Inflammatory macrophage (primary cell): ENCODE measurements at places on chromosomes 2 and 18.

DNA sequence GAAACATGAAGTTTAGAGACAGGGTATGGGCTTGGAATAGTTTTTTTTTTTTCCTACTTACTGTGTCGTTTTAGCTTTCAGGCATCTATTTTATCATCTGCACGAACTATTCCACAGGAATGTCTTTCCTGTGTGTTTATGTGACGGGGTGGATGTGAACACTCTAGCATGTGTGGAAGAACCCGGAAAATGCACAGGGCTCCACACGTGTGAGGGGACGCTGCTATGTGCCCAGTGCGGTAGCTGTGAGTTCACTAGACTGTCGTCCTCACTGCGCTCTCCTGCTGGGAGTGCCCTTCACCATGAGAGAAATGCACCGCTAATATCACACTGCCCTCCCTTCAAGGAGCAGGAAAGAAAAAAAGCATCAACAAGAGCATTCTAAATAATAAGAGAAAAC, 250.8 kb upstream of the PXDN start:
- DNase-seq, result no peak

GRCh38 chr2:218516614-218517013, 51.5 kb downstream of the USP37 start:
- DNase-seq, result peak; percentile 43

GRCh38 chr2:26615336-26615859, 25.8 kb downstream of the CIB4 start:
- no peak for DNase-seq

GRCh38 chr2:55087936-55088335, 37.7 kb upstream of the RTN4 start:
- no peak for DNase-seq

DNA sequence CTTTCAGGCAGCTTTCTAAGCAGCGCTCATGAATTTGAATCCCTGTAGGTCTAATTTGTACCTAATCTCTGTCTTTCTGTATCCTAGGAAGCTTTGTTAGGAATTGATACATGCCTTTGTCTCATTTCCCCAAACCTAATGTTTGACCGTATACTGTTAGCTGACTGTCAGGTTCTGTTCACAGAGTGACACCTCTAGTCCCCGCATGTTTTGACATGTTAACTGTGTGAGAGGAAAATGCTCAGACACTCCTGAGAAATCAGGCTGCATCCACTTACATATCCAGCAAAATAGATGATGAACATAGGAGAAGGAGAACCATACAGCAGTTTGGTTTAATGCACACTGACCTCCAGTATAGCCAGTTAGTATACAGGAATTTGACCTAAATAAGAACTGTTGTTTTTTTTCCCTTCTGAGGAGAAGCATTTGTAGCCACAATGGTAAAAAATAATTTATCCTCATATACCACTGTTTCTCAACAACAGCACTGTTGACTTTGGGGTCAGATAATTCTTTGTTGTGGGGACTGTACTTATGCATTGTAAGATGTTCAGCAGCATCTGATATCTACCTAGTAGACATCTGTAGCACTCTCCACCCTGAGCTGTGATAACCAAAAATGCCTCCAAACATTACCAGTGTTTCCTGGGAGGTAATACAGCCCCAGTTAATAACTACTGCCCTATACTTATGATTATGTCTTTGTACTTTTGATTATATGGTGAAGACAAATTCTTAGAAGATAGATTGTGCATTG, 130.9 kb downstream of the NCOA1 start:
- no peak for DNase-seq

DNA sequence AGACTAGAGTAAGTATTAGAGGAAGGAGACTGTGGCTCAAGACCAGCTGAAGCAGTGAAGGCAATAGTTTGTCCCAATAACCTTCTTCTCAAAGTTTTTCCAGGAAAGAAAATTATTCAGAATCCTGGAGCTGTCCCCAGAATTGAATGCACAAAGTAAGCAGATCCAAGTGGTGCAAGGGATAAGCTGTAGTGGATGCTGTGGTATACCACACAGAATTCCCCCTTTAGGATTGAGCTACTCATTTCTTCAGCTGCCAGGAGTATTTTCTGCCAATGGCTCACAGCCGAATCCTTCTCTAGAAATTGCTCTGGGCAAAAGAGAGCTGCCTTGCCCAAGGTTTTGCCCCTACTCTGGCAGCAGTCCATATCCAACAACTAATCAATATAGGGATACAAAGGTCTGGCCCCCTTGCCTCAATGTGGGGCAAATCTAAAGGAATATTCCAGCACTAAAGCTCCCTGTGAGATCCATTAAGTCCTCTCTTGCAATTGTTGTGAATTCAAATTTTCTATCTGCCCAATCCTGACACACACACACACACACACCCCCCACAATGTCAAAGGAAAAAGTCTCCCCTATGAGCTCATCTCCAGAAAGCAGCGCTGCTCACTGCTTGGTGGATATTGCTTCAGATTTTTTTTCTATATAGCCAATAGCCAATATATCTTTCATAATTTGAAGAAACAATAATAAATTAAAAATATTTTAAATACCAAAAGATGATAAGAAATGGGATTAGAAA, 18.4 kb upstream of the TCF7L1 start:
- no peak for DNase-seq

DNA sequence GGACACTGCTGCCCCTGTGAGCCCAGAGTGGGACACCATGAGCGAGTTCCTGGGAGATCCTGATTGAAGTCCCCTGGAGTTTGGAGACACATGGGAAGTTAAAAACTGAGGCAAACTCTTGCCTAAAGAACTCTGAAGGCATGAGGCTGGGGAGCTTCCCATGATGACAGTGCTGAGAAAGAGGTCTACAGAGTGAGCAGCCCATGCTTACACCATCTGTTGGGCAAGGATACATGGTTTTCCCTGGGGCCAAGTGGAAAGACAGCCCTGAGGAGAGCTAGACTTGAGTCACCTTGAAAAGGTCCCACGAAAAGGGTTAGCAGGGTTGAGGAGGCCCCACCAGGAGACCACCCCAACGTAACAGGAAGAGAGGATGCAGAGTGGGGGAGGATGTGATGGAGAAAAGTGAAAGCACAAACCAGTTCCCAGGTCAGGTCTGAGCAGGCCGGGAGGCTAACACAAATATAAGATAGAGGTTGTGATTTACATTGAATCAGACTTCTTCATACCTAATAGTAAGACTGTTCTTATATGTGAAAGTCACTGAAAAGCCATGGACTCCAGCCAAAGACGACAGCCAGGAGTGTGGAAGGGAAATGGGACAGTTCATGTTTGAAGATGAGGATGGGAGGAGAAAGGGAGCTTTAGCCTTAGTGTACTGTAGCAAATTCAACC, 13.5 kb upstream of the FEZ2 start:
- DNase-seq, result no peak

- DNase-seq, result no peak
These were observed 73.6 kb downstream of the SPHKAP start for GRCh38 chr2:228107846-228108245.
